ENCODE measurements at places on chromosomes 6 and 20.

DNA sequence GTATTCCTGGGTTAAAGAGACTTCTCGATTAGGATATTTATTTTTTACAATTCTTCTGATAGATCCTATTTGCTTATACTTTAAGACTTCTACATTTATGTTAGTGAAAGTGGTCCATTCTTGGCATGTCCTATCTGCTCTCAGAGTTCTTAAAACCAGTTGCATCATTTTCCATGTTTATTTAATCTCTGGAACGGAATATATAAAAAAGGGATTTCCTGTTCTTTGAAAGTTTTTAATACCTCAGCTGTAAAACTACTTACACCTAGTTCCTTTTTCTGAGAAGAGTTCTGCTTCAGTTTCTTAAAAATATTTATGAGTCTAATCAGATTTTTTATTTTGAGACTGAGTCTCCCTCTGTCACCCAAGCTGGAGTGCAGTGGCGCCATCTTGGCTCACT is 18.0 kb upstream of the MYL9 start:
- no peak for DNase-seq

DNA sequence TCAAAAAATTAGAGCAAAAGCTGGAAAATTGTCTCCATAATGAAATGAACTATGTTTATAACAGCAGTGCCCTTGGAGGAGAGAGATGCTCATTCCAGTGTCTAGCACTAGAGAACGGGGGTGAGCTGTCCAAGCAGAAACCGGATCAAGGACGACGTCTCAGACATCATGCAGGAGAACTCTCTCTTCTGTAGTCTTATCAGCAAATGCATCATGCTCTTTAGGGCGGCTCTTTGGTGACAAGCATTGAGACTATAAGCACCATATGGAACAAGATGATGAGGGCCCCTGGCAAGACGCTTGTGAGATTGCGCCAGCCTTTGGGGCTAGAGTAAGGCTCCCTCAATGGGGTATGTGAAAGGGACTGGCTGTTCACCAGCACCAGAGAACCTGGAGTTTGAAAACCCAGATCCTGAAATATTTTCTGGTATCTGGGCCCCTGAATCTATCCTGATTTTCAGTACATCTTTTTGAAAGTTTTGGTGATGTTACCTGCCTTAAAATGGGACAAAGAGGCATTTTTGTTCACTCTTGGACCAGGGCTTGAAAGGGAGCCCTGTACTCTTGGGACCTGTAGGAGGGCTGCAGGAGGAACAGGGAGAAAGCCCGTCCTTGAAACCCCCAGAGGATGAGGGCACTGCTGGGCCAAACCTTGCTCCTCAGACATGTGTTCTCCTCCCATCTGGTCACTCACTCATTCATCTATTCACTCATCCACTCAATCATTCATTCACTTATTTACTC is 127.6 kb downstream of the TTLL2 start:
- DNase-seq, result no peak

DNA sequence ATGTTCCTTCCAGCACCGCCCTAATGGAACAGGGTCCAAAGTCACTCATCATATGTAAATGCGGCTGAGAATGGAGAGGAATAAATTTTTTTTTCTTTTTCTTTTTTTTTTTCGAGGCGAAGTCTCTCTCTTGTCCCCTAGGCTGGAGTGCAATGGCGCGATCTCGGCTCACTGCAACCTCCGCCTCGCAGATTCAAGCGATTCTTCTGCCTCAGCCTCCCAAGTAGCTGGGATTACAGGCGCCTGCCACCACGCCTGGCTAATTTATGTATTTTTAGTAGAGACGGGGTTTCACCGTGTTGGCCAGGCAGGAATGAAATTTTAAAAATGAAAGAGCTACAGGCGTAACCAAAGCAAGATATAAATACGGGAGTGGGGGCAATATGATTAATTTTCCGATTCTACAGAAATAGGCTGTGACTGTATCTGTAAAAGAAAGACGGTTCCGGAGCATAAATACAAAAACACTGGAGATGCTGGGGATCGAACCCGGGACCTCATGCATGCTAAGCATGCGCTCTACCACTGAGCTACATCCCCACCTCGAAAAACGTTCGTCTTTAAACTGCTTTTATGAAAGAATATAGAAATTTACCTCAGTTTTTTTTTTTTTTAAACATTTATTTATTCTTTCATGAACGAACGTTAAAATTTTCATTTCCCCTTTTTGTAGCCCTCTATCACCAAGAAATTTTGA is 132.2 kb downstream of the GPX5 start:
- no peak for DNase-seq

DNA sequence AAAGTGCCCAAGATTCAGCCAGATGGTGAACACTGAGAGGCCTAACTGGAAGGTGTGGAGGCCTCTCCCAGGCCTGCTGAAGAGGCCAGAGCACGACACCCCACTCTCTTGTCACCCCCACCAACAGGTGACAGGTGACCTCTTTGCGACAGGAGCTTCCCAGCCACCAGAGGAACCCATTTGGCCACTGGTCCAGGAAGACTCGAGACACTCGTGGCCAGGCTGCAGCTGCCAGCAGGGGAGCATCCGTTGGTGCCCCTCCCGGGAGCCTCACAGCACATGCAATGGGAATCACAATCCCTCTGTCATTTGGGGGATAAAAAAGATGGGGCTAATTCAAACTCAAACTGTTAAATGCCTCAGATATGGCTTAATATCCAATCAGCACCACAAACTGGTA is 163.4 kb downstream of the INSM1 start:
- no peak for DNase-seq

- no peak for DNase-seq
Observed at GRCh38 chr6:155695495-155695894, 239.9 kb upstream of the NOX3 start.

GRCh38 chr6:63487103-63487813 is 85.0 kb upstream of the LOC128125822 start:
- no peak for DNase-seq

GRCh38 chr6:52359403-52359802 is 2.5 kb upstream of the PAQR8 start:
- DNase-seq, result no peak

DNA sequence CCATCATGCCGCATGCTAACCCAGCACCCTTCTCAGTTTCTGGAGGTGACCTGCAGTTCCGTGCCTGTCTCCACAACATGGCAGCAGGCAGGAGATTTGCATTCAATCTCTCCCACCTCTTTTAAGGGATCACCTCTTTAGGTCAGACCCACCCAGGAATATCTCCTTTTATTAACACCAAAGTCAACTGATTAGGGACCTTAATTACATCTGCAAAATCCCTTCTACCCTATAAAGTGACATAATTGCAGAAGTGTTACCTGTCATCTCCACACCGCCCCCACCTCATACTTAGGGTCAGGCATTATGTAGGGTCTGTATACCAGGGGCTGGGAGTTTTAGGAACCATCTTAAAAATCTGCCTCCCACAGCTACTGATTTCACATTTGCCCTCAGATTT is 267.5 kb downstream of the TMEM242 start:
- no peak for DNase-seq

GRCh38 chr6:37204014-37204751 is 34.2 kb downstream of the PIM1 start:
- DNase-seq, result no peak

DNA sequence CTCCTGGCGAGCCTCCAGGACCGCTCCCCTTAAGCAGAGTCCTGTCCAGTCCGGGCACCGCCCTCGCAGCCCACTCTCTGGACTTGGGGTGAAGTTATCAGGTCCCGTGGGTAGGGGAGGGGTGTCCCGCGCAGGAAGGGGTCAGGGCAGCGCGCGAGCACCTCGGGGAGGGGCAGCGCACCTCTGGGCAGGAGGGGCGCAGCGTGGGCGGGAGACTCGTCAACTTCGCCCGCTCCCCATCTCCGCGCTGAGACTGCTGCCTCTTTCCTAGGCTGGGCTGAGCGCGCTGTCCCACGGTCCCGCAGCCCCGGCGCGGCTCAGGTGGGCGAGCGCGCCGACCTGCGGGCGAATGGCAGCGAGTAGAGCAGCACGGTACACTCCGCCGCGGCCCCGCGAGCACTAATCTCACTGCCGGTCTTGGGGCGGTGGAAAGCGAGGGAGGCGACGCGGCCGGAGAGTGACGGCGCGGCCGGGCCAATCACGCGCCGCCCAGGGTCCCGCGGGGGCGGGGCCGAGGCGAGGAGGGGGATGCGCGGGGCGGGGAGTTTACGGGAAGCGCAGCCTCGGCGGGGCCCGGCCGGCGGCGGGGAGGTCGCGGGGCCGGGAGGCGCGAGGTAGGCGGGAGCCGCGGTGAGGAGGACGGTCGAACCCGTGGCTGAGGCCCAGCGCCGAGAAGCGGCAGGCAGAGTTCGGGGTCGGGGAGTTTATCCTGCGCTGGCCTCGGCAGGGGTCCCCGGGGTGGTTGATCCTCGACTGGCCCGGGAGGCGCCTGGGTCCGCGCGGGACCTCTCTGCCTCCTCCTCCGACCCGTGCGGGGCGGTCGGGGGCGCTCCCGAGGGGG is at the start of gene MAN1A1:
TSS of gene MAN1A1 (minus strand) at position 401 of the 841 bp plus-strand sequence. CDS start 696 bp downstream, outside the sequence.
- no peak for DNase-seq

GRCh38 chr6:48670546-48670945 is 559.5 kb upstream of the PTCHD4 start:
- no peak for DNase-seq

GRCh38 chr20:10476319-10476724 is 41.2 kb downstream of the SLX4IP start:
- no peak for DNase-seq

DNA sequence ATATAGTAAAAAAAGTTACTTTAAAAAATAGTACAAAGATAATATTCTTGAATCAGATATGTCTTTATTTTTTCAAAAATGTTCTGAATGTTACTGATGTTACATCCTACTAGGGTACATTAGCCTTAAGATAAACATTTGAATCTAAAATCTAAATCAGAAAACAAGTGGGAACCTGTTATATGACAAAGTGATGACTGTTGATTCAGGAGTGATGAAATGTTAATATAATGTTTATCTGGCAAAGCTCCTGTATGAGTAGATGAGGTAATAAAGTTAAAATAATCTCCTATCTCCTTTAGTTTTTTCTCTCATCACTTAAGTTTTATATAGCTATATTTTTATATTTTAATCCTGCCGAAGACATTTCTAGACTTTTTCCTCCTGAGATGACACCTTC is 4.2 kb downstream of the DOP1A start:
- DNase-seq, result no peak

- DNase-seq, result no peak
Observed at GRCh38 chr6:70456735-70457134, 43.4 kb downstream of the FAM135A start.

- no peak for DNase-seq
Observed at GRCh38 chr20:10597637-10598036, 76.2 kb downstream of the JAG1 start.

GRCh38 chr6:37283671-37284151 is 25.8 kb upstream of the TMEM217 start:
- DNase-seq, result no peak

DNA sequence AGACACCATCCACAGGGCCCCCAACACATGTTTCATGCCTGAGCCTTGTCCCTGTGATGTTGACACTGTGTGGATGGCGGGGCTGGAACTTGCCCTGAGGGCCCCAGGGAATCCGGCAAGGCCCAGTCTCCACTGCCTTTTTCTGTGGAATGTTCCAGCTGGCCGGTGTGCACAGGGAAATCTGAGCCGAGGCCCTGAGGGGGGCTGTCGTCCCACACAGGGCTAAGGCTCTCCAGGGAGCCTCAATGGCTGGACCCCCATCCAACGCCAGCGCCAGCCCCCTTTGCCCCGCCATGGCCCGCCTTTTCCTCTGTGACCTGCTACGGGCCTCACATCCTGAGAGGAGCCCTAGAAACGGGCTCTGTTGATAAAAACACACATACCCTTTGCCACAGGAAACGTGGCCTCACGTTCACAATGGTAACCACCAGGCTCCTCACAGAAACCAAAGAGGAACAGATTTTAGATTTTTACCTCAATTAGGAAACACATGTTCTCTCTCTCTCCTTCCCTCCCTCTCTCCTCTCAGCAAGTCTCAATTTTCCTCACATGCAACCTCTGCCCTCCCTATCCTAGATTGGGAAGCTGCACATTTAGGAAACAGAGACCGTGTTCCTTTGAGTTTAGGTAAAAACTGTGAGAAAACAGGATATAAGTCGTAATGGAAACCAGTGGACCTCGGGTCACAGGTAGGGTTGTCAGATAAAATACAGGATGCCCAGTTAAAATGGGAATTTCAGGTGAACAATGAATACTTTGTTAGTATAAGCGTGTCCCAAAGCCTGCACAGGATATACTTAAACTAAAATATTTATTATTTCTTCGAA is 13.7 kb upstream of the ZNF831 start:
- DNase-seq, result no peak

DNA sequence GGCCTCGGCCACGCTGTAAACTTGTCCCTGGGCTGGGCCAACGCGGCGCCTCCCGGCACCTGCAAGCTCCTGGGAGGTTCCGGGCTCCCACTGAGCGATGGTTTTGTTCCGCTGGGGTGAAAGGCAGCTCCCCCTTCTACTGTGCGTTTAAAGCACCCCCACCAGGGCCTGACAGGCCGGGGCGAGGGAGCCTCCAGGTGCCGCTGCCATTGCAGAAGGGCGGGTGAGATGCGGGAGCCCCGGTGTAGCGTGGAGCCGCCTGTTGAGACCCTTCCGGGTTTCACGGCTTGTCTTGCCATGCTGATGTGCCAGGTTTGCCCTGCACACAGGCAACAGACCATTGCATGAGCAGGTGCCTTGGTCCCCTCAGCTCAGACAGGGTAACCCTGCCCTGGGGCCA is 2.9 kb downstream of the COL20A1 start:
- DNase-seq, result no peak

DNA sequence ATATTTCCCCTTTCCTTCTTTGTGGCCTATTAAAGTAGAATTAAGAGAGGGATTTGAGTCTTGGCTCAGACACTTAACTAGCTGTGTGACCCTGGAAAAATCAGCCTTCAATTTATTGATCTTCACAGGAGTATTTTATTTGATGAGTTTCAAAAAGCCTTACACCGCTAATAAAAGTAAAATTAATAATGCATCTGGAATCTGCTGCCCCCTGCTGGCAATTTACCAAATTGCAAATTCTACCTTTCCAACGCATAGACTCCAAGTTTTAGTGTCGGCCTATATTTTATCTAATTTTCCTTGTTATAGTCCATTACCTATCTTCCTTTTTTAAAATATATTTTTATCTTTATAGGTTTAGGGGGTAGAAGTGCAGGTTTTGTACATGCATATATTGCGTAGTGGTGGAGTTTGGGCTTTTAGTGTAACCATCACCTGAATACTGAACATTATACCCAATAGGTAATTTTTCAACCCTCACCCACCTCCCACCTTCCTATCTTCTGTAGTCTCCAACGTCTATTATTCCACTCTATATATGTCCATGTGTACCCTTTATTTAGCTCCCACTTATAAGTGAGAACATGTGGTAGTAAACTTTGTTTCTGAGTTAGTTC is 46.3 kb downstream of the GOPC start:
- no peak for DNase-seq

DNA sequence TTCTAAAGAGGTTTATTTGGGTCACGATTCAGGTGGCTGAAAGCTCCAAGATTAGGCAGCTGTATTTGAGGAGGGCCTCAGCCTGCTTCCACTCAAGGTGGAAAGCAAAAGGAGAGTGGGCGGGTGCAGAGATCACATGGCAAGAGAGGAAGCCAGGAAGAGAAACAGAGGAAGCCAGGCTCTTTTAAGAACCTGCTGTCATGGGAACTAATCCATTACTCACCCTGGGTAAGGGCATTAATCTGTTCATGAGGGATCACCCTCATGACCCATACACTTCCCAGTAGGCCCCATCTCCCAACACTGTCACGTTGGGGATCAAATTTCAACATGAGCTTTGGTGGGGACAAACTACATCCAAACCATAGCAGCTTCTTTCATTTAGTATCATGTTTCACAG is 53.9 kb downstream of the DHX35 start:
- no peak for DNase-seq

- DNase-seq, result no peak
Observed at GRCh38 chr6:44463728-44464450, 76.4 kb downstream of the CDC5L start.
